ENCODE measurements at places on chromosomes 2 and 18.

DNA sequence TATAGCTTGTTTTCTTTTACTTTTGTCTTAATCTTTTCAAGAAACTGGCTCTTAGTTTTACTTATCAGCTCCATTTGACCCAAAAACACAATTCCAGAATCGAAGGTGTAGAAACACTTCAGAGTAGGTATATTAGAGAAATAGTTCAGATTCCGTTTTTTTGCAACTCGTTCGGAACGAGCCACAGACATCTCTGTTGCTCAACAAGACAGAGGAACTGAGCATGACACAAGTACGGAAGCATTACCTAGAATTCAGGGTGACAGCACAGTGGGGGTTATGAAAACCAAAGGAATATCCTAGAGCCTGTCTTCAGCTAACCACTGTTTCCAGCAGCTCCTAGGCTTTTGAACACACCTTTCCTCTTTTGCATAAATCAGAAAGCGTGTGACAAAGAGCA is 5.0 kb downstream of the HRH4 start:
- DNase-seq, result no peak

DNA sequence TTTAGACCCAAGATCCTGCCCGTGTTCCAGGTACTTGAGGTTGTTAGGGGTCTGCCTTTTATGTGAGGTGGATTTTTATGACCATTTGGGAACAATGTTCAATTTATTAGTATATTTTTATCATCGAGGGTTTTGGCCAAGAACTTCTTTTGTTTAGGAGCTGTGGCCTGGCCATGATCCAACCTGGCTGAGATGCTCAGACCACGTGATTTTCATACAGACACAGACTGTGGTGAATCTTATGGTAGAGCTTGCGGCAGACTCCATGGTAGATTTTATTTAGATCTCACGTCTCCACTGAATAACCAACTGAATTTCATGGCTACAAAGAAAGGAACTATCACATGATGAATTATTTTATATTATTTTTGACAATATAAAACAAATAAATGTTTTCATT is 405.5 kb upstream of the VWC2L start:
- DNase-seq, result no peak

GRCh38 chr2:88054782-88055370 is 707 bp downstream of the KRCC1 start:
- DNase-seq, result peak; percentile 22

DNA sequence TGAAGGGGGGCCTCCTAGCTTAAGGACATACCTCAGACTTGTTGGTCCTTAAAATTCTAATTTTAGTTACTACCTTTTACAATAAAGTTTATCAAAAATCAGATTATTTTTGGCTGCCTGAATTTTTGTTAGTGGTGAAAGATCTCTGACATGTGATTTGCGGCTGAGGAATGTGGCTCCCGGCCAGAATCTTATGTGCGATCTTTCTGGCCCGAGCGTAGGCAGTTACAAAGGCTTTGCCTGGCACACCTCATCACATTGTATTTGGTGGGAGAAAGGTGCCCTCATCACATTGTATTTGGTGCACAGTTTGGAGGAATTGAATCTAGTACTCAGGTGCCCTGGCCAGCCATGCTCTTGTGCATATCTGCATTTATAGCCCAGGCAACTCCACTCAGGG is 289.1 kb downstream of the GULP1 start:
- DNase-seq, result no peak

DNA sequence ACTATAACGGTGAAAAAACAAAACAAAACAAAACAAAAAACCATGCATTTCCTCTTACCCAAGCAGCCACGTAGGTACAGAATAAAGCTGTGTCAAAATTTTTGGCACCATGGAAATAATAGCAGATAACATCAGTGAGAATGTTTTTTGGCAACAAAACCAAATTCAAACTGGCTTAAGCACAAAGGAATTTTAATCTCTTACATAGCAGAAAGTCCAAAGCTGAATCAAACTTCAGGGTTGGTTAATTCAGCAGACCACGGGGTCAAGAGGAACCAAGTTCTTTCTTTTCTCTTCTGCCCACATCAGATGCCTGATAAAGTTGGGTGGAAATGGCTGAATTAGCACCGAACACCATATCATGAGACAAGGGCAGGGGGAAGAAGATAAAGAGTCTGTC is 129.5 kb downstream of the PAX3 start:
- DNase-seq, result no peak

DNA sequence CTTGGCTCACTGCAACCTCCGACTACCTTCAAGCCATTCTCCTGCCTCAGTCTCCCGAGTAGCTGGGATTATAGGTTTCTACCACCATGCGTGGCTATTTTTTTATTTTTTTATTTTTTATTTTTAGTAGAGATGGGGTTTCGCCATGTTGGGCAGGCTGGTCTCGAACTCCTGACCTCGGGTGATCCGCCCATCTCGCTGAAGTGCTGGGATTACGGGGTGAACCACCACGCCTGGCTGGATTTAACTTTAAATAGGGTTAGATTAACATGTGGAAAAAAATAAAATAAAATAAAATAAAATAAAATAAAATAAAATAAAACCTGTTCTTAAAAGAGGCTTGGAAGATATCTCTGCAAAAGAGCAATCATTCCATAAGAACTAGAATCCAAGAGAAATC is 170.9 kb downstream of the XIRP2 start:
- DNase-seq, result no peak

GRCh38 chr2:172864182-172864581 is 128.5 kb downstream of the RAPGEF4 start:
- DNase-seq, result no peak

DNA sequence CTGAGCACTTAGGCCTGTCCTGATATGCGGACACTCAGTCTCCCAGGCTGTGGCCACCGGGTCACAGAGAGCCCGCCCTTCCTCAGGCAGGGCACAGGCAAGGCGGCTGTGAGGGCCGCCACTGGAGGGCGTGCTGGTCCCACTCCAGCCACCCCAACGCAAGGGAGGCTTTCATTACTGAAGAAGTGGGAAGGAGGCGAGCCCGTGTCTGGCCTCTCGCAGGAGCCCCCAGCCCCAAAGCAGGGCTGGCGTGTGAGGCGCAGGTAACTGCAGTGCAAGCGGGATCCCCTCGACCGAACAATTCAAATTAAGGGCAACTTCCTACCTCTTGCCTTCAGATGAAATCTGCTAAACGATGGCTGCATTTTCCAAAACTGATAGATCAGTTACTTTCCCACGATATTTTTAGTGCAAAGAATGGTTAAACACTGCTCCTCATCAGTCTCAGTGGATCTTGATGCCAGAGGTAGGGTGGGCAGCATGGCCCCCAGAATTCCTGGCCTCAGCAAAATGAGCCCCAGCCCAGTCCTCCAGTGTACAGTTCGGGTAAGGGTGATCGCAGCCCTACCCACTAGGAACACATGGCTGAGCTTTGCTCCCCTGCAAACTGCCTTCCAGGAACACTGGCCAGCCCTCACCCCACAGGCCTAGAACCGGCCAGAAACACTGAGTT is 97.2 kb downstream of the SEPTIN10 start:
- peak; percentile 58 for DNase-seq

GRCh38 chr2:215885536-215885935 is 127.8 kb downstream of the MREG start:
- no peak for DNase-seq

DNA sequence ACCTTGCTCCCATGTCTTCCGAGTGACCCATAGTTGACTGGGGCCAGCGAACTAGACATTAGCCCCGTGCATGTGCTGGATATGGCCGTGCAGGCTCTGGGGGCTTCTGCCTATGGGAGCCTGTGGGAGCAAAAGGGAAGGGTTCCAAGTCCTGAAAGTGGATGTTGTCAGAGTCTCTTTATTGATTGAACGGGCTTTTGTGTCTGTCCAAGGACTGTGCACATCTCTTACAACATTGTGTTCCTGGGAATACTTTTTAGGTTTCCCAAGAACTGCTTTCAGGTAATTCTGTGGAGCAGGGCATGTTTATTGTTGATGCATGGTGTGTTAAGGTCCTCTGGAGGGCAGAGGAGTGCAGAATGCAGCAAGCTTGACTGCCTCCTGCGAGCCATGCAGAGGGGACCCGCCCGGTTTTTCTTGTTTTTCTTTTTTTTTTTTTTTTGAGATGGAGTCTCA is 5.0 kb downstream of the RNF144A start:
- DNase-seq, result no peak

GRCh38 chr18:48165111-48165866 is 234.8 kb upstream of the SMAD2 start:
- no peak for DNase-seq

DNA sequence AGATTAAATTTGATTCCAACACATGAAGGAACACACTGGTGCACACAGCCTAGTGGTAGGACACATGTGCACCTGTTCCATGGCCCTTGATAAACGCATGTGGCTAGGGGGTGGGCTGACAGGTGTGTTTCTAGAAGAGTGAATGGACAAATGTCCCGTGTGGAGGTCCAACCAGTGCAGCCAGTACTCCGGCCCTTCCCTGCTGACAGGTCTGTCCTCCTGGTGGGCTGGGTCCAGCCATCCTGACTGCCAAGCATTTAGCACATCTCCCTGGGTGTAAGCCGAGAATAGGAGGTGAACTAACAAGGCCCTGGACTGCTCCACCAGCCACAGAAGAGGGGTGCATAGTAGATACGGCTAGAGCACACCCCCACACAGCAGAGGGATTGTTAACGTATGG is 258.7 kb upstream of the RAB6C start:
- DNase-seq, result no peak
